ENCODE measurements at places on chromosomes 4 and X. TPM values are rescaled to one million over a fixed set of nuclear protein-coding genes. Genes with fewer than 3 reads are reported as not detected.

- DNase-seq = no peak
Measured at GRCh38 chr4:108099838-108100237, 68.9 kb downstream of the LEF1 start.

CDK16 gene
- 110 TPM for total RNA-seq

TMEM154 gene
- total RNA-seq = 13.2 TPM

DNA sequence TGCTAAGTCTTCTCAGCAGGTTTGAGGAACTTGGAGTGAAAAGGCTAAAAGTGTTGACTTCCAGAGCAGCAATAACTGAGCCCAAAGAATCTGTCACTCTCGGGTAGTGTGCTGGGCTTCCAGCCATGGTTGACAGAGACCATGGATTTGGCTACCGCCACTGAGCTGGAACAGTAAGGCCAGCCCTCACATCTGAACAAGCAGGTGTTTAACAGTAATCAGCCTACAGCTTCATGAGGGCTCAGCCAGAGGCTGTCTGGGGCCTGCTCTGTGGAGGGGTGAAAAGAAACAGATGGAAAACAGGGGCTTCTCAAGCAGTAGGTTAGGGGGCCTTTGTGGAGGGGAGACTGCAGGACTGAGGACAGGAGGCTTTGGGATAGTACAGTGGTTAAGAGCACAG lies 14.9 kb downstream of the RASL11B start:
- DNase-seq = no peak

DNA sequence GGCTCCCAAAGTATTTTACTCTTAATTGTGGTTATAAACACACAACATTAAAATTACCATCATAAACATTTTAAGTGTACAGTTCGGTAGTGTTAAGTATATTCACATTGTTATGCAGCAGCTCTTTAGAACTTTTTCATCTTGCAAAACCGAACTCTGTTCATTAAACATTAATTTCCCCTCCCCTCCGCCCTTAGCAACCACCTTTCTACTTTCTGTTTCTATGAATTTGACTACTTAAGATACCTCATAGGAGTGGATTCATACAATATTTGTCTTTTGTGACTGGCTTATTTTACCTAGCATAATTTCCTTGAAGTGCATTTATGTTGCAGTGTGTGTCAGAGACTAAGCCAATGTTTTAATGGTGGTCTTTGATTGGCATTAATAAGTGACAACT lies 32.6 kb downstream of the IL13RA1 start:
- no peak for DNase-seq

GSX2 gene
- 1.1 TPM for total RNA-seq

DNA sequence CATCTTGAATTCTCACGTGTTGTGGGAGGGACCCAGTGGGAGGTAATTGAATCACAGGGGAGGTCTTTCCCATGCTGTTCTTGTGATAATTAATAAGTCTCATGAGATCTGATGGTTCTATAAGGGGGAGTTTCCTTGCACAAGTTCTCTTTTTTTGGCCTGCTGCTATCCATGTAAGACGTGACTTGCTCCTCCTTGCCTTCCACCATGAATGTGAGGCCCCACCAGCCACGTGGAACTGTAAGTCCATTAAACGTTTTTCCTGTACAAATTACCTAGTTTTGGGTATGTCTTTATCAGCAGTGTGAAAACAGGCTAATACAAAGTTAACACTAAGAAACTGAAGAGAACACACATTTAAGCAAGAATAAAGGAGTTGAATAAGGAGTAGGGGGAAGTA lies 16.0 kb downstream of the TBCK start:
- no peak for DNase-seq

DNA sequence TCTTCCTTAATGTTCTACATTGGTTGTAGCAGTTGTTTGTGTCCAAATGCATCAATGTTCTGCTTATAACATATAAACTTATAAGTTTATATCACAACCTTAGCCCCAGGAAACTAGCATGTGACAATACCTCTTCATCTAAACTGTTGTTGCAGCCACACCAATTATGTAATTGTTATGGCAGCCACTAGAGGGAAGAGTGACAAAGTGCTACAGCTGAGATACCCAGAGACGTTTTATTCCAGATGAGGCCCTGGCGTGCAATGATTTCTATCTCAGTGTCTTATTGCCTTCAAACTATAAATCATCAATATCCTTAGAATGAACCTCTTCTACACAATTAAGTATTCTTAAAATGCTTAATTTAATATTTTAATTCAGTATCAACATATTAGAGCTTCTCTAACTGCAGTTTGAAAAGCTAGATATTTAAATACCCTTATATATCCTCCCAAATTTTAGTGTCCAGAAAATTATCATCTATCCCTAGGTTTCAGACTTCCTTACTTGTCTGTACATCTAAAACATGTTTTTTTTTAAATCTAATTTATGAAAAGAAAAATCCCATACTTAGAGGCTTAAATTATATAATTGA lies 171.6 kb downstream of the PCDH10 start:
- peak; percentile 11 for DNase-seq
